ENCODE measurements at places on chromosomes 11 and 22.

GRCh38 chr11:47436726-47437125, 10.5 kb upstream of the PSMC3 start:
- no peak for DNase-seq

DNA sequence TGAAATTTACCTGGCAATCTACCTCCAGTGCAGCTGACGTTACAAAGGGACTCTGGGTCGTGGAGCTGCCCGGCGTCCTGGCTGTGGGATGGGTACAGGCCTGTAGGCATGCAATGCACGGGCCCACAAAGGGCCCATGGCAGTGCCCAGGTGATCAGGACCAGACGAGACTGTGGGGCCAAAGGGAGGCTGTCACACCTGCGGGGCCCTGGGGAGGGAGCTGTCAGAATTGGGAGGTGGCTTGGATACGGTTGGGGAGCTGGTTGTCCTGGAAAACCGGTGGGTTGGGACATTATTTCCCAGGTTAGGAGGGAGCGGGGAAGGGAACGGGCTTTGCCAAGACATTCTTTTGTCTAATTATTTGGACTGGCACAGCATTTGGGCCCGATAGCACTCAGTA, 958.5 kb downstream of the BRD1 start:
- DNase-seq, result no peak

DNA sequence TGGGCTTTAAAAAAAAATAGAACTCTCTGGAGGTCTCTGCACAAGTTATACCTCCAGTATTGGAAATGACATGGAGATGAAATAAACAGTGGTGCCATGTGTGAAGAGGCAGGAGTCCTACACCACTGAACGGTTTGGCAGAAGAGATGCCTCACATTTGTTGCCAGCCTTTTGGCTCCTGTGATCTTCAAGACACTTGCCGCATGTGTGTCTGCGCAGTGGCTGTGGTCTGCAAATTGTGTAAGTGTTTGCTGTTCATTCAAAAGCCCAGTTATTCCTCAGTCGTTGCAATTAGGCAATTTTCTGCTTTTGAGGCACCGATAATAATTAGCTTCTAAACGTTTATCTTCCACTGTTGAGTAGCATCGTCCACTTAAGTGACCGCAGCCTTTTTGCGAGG, 319.1 kb downstream of the BRD1 start:
- no peak for DNase-seq

DNA sequence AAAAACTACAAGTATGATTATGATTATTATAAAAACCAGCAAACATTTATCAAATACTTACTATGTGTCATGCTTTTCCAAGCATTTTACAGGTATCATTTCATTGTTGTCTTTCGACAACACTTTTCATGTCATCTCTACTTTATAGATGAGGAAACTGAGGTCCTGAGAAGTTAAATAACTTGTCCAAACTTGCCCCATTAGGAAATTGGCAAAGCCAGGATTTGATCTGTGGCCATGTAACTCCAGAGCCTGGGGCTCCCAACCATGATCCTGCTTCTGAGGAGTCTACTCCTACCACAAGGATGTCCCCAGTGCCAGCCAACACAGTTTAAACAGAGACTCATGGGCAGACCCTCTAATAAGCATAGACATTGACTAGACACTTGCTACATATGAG, 15.2 kb downstream of the EHF start:
- no peak for DNase-seq

GRCh38 chr22:35517769-35518530, 22.7 kb upstream of the RASD2 start:
- no peak for DNase-seq

DNA sequence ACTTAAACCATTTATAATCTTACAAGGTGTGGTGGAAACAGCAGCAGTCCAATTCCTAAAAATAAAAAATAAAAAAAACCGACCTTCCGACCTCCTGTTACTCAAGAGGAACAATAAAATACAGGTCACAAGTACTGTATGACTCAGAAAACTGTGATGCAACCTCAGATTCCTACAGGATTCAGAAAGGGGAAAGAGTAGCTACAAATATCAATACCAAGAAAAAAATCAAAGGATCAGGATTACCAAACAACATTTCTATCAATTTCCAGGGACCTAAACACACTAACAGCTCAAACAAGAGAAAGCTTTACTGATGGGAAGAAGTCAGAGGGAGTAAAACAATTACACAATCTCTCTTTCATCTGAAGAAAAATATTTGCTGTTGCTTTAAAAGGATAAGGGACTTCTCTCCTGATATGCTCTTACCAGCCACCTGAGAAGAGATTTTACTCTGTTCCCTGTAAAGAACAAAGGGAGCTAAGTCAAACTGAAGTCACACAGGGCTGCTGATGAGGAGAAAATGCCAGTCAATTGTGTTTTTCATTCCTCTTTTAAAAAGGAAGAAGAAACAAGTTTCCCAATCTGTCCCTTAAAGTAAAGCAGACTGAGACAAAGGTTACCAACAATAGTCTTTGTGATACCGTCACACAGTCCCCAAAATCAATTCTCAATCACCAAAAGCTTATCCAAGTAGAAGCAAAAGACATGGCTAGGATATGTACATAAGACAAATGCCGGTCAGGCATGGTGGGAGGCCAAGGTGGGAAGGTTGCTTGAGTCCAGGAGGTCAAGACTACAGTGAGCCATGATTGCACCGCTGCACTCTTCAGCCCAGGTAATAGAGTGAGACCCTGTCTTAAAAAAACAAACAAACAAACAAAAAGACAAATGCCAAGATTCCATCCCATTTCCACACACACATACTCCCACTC, 39.3 kb downstream of the AMBRA1 start:
- peak; percentile 73 for DNase-seq

DNA sequence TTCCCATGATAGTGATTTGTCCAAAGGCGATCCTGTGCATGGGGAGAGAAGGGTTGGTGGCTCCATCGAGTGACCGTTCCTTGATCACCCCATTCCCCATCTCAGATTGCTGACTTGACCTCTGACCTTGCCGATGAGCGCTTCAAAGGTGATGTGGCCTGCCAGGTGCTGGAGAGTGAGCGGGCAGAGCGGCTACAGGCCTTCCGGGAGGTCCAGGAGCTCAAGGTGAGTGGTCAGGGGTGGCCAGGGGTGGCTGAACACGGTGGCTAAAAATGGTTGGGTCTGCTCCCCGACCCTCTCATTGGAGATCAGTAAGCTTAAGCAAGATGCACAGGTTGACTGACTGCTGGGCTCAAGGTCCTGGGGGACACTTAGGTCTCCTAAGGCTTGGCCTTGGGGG, 148.7 kb downstream of the MYO18B start:
- DNase-seq, result no peak

DNA sequence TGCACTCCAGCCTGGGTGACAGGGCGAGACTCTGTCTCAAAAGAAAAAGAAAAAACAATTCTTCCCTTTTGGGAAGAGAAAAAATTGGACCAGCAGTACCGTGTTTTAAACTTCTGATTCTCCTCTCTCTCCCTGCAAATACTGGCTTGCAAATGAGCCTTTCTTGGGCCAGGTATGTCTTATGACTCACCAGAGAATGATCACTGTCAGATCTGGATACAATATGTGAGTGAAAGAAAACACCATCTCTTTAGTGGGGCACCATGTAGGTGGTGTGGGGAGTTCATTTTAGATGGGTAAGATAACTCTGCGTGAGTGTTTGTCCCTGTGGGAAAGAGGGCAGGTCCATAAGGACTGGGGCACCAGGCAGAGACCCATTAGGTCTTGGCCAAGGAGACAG, 2.4 kb upstream of the SCGB2A2 start:
- DNase-seq, result no peak

DNA sequence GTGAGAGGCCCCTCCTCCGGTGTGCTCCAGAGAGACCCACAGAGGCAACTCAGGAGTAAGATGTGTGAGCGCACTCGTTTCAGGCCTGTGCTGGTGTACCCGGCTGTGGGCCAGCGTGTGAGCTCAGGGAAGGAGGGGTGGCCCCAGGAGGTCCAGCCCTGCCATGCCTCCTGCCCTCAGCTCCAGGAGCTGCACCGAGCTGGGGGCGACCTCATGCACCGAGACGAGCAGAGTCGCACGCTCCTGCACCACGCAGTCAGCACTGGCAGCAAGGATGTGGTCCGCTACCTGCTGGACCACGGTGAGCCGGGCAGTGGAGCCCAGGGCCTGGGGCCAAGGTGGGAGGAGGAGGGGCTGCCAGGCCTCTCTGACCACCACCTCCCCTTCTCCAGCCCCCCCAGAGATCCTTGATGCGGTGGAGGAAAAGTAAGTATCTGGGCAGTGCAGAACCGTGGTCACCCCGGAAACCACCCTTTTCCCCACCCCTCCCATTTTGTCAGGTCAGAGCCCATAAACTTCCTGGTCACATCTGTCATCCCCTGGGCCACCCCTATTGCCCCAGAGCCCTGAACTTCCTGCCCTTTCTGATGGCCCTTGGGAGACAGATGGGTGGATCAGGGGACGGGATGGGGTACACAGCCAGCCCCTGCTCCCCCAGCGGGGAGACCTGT, 2.5 kb upstream of the MDK start:
- no peak for DNase-seq
